ENCODE measurements at places on chromosomes 13 and 19.

- DNase-seq = no peak
Measured at GRCh38 chr13:52164989-52165388, 5.6 kb upstream of the NEK3 start.

- DNase-seq = no peak
Measured at GRCh38 chr19:9917321-9917720, 19.0 kb downstream of the OLFM2 start.

DNA sequence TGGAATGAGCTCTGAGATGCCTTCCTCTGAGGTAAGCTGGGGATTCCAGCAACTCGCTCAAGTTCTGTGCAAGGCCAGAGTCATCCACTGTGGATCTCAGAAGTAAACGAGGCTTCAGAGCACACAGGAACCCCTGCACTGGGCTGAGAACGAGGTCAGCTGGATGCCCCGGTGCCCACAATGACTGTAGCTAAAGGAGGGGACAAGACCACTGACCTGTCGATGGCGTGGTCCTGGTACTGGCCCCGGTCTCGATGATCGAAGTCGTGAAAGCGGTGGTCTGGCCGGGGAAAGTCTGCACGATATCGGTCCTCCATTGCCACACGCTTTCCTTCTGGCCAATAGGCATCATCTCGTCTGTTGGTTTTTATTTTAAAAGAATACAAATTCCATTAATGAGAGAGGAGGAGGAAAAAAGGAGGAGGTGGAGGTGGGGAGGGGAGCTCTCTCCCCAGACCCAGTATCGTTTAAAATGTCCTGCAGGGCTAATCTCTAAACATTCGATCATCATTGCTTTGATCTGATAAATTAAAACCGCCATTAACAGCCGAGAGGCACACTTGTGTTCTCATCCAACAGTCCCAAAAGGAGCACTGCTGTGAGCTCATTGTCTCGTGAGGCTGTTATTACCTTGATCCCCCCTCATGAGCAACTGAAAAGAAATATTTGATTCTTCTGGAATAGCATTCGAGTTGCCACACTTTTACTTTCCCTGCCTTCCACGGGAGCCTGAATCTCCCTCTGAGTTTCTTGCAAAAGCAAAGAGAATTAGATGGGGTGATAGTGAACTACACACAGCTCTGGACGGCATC lies 25.0 kb upstream of the TINCR start:
- no peak for DNase-seq

- no peak for DNase-seq
Measured at GRCh38 chr19:55598034-55598433, 1.3 kb downstream of the FIZ1 start.

DNA sequence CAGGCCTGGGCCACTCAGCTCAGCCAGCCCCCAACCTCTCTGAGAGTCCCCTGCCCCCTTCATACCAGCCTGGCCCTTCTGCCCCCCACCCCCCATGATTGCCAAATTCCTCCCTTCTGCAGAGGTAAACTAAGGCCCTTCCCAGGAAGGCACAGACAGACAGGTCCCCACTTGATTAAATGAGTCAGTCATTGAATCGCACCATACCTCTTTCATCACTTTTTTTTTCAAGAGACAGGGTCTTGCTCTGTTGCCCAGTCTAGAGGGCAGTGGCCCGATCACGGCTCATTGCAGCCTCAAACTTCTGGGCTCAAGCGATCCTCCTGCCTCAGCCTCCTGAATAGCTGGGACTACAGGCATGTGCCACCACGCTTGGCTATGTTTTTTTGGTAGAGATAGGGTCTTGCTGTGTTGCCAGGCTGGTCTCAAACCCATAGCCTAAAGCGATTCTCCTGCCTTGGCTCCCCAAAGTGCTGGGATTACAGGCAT lies 6.0 kb downstream of the PODNL1 start:
- no peak for DNase-seq

DNA sequence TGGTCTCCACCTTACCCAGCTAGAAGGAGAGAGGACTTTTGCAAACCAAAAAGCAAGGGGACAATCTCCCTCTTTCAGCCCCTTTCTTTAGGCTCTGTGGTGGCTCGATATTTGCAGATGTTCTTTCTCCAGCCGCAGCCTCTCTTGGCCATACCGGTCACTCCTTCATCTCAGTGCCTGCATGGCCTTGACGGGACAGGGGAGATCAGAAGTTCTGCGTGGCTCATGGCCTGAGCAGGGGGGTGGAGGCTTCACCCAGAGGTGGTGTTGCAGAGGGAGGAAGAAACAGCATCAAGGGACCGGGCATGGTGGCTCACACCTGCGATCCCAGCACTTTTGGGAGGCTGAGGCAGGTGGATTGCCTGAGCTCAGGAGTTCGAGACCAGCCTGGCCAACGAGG lies 53.2 kb downstream of the MYO9B start:
- no peak for DNase-seq

- DNase-seq = peak; percentile 49
Measured at GRCh38 chr13:76884186-76884906, 1.9 kb downstream of the KCTD12 start.

GRCh38 chr19:16652854-16653253 lies 7.1 kb downstream of the SMIM7 start:
- DNase-seq = no peak

- no peak for DNase-seq
Measured at GRCh38 chr19:4019578-4019977, 12.0 kb downstream of the PIAS4 start.

- DNase-seq = no peak
Measured at GRCh38 chr13:81770868-81771505, 1430.1 kb upstream of the SPRY2 start.

DNA sequence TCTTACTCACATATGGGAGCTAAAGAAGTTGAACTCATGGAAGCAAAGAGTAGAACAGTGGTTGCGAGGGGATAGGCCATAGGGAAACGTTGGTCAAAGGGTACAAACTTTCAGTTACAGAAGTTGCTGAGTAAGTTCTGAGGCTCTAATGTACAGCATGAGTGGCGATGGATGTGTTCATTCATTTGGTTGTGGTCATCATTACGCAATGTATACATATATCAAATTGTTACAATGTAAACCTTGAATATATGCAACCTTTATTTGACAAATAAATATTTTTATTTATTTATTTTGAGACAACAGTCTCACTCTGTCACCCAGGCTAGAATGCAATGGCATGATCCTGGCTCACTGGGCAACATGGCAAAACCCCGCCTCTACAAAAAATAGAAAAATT lies 38.7 kb downstream of the ZIC5 start:
- no peak for DNase-seq

- no peak for DNase-seq
Measured at GRCh38 chr13:111443981-111444380, 123.5 kb downstream of the TEX29 start.

DNA sequence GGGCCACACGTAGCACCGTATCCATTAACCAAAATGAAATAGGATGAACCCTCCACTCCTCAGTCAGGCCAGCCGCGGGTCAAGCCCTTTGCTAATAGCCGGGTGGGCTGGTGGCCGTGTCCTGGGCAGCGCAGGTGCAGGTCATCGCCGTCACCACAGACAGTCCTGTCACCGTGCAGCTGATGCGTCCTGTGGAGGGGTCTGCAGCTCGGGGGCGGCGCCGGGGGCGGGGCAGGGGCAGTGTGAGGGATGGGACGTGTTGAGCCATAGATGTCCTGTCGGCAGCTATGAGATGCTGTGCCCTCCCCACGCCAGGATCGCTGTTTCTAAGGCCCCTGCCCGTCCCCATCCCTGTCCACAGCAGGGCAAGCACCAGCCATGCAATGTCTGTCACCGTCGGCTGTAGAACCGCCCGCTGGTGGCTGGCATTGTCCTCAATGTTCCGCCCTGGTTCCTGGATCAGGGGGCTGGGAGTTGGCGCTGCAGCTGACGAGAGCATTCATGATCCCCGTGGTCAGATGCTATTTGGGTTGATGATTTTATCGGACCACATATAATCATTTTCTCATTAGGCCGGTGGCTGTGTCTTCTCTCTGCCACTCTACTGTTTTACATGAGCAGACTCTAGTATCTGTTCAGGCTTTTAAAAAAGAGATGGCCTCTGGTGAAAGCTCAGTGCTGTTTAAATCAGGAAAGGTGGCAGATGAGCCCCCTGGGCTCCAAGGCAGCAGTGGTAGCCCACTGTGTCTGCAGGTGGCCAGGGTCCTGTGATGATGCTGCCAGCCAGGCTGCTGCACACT lies 126.1 kb downstream of the KDM4B start:
- no peak for DNase-seq

DNA sequence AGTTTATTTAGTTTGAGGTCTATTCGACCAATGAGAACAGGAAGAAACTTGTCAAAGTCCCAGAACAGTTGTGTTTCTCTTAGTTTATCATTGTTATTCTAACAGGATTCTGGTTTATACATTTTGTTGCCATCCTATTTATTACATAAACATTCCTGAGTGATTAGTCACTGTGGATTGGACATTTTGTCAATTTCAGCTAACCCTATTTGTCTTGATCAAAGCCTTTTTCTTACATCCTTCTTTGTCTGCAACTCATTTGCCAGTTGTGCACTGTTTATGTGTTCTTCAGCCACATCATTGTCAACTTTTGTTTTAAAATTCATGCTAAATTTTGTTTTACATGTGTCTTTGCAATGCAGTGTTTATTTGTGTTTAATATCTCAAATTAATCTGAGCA lies 886.0 kb upstream of the SLC10A2 start:
- DNase-seq = no peak

- DNase-seq = no peak
Measured at GRCh38 chr13:21164631-21165030, 11.7 kb downstream of the SKA3 start.

DNA sequence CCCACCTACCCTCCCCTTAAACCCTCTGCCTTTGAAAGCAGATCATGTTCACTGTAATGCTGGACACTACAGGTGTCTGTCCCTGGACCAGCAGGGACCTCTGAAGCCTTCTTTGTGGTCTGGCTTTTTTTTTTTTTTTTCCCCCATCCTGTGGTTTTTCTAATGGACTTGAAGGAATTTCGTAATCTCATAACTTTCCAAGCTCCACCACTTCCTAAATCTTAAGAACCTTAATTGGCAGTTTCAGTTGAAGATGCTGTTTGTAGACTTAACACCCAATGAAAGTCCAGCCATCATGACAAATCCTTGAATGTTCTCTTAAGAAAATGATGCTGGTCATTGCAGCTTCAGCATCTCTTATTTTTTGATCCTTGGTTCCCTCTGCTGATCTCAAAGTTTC lies 45.0 kb upstream of the LRCH1 start:
- no peak for DNase-seq

- DNase-seq = no peak
Measured at GRCh38 chr13:35838356-35838755, 292.8 kb downstream of the DCLK1 start.

DNA sequence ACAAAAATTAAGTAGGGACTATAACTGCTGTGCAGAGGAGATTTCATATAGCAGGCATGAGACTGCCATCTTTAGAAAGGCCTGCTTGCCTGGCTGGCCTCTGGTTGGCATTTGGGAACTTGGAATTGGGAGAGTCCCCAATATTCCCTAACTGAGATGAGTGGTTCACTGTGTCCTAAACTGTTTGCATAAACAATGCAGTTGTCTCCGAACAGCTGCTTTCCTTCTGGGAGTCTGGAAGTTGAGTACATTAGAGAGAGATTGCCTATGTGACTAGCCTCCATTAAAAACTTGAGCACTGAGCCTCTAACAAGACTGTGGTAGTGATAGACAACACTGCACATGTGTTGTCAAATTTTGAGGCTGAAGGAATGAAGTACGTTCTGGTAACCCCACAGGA lies 47.4 kb downstream of the STOML3 start:
- no peak for DNase-seq

DNA sequence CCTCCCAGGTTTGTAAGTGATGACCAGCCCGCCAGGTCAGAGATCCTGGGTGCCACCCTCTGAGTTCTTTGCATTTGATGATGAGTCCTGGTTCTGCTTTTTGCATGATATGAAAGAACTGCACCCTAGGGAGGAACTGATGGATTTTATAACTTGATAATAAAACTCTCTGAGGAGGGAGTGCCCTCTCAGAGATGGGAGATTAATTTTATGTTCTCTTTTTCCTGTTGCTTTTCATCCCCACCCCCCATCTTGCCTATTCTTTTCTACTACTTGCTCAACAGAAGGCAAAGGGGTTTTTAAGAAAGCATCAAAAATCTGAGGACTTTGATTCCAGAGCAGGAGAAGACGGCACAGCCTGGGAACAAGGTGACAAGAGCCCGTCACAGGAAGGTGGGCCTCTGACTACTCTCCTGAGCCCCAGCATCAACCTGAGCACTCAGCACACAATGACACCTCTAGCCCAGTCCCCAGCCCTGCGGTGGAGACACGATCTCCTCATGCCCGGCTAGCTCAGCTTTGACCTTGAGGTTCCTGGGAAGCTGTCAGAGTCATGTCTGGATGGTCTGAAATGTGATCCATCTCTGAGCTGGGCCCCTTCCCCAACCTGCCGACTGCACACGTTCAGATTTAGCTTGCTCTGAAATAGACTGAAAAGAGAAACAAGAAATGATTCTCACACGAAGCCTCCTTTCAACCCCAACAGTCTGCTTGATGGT lies 69.1 kb downstream of the SIAH3 start:
- DNase-seq = no peak

GRCh38 chr13:113162783-113163685 lies 4.6 kb downstream of the PROZ start:
- DNase-seq = no peak

DNA sequence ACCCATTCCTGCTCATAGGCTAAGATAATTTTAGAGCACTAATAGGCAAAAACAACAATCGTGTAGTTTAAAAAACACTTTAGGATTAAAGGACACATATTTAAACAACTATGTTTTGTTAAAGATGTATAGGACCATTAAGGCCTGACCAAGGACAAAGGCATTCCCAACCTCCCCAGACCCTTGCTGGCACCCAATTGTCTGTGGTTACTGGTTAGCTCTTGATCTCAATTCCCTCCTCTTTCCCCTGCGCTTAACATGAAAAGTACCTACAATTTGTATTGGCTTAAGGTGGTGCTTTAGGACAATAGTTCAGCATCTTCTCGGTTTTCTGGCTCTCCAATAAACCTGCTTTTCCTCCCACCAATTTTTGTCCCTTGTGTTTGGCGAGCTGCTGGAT lies 51.0 kb downstream of the TEX26 start:
- no peak for DNase-seq
